Activated naive CD4-positive, alpha-beta T cell treated with anti-CD3 and anti-CD28 coated beads for 36 hours (primary cell): ENCODE measurements at places on chromosomes 1 and 21. TPM values are rescaled to one million over a fixed set of nuclear protein-coding genes. Genes with fewer than 3 reads are reported as not detected.

MYOG gene
- not detected for total RNA-seq

- DNase-seq, result peak; percentile 67
Observed at GRCh38 chr1:182624577-182624976, 20.4 kb upstream of the RGS16 start.

DNA sequence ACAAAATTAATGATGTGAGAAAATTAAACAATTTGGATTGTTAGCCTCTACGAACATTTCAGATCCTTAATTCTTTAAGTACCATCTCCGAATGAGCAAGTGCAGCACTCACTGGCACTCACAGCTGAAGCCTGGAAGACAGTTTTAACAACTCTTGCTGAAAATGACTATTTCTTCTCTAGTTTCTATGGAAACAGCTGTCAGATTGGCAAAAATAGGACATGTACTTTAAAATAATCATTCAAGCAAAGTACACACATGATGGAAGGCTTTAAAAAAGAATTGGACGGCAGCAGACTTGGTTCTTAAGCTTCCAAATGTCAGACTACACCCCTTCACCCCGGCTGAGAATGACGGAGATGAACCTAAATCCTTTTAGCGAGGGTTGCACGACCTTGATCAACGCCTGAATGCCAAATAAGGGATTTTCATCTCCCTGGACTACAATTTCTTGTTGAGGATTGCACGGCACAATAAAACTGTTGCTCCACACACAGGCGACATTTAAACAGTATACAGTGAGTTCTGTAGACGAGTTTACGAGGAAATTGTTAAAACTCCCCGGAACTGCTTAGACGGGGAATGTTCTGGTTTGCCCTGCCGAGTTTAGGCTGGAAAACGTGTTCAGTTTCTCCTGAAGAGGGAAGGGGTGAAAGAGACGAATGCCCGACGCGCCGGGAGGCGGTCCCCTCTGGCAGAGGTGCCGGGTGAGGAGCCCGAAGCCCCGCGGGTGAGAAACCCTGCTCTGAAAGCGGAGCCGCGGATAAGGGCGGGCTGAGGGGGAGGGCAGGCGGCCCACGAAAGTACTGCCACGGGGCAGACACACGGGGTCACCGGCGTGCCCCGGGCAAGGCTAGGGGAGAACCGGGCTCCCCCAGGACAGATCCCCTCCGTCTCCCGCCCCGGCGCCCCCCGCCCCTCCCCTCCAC lies 671 bp downstream of the OMA1 start:
- peak; percentile 81 for DNase-seq

DNA sequence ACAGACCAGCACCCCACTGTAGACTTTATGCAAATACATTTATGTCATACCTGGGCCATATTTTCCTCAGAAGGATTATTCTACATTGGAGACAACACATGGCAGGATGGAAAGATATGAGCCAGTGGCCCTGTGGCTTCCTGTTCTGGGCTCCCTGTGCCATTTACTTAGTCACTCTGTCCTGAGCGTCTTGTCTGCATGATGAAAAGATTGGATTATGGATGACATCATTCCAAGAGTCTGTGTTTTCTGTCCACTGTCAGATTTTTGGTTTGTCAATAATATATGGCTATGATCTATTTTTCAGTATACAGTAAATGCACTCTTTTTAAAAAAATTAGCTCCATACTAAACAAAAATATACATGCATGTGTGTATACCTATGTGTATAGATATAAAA lies 30.8 kb downstream of the IGSF5 start:
- DNase-seq, result no peak

LYPD8 gene
- total RNA-seq, result not detected

- DNase-seq, result no peak
Observed at GRCh38 chr1:14486401-14487201, 111.9 kb upstream of the KAZN start.

HES4 gene
- total RNA-seq, result 4.7 TPM

TNFRSF8 gene
- 18.8 TPM for total RNA-seq

DNA sequence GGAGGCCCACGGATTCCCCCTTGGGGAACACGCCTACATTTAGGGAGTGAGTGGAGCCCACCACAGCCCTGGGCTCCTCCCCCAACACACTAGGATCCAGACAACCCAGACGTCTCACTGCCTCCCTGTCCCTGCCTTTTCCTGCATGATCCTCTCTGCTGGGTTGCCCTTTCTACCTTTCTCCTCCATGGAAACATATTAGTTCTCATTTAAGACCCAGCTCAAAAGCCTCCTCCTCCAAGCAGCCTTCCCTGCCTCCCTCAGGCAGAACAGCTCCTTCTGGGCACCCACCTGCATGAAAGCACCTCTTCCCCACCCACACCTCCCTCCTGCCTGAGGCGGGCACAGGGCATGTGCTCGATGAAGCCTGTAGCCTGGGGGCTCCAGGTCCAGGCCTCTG lies 10.7 kb downstream of the COL8A2 start:
- DNase-seq, result no peak

GRCh38 chr21:37087188-37087587 lies 14.1 kb downstream of the TTC3 start:
- DNase-seq, result peak; percentile 17
